ENCODE measurements at places on chromosomes 16 and 17.

GRCh38 chr17:27049104-27049784 is 244.7 kb upstream of the WSB1 start:
- DNase-seq = no peak

- DNase-seq = no peak
Measured at GRCh38 chr17:58991718-58992331, 114.9 kb downstream of the TRIM37 start.

DNA sequence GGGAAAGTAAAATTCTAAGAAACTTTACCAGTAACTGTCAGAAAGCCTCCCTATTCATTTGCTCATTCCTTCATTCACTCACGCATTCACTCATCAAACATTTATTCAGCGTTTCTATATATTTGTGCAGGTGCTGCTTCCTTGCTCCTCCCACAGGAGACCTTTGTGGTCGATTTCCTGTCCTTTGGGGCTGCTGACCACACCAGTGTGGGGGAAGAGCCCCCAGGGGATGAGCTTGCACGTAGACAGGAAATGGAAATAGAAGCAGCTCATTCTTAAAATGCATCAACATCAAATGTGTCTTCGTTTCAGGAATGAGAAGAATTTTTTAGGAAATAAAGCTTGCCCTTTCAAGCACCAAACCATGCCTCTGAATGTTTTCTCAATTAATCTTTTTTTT is 9.6 kb downstream of the PIK3R6 start:
- DNase-seq = no peak

- DNase-seq = no peak
Measured at GRCh38 chr17:47899643-47900042, 3.6 kb downstream of the SP2 start.

- no peak for DNase-seq
Measured at GRCh38 chr16:81826523-81826922, 47.4 kb downstream of the PLCG2 start.

GRCh38 chr17:45951403-45951802 is 47.6 kb upstream of the STH start:
- no peak for DNase-seq

DNA sequence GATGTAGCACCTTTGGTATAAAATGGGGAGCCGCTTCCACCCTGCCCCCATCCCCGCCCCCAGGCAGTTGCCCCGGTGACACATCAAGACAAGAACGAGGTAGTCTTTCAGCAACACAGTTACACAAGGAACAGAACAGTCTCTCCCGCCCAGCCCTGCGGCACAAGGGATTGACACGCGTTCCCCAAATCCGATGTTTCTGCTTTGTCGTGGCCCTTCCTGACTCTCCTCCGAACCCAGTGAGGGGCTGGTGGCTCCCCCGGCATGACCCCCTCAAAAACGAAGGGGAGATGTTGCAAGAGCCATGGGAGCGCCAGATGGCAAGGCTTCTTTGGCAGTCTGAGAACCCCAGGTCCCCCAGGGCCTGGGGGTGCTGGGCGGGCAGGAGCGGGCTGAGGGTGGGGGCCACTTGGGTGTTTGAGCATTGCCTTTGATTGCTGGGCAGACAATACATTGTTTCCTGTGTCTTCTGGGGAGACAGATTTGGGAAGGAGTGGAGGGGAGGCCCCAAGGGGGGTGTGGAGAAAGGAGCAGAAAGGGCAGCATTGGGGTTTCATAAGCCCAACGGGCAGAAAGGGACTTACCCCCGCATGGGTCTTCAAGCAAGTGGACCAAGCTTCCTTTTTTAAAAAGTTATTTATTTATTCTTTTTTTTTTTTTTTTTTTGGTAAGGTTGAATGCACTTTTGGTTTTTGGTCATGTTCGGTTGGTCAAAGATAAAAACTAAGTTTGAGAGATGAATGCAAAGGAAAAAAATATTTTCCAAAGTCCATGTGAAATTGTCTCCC is 16.6 kb downstream of the COL1A1 start:
- DNase-seq = no peak

DNA sequence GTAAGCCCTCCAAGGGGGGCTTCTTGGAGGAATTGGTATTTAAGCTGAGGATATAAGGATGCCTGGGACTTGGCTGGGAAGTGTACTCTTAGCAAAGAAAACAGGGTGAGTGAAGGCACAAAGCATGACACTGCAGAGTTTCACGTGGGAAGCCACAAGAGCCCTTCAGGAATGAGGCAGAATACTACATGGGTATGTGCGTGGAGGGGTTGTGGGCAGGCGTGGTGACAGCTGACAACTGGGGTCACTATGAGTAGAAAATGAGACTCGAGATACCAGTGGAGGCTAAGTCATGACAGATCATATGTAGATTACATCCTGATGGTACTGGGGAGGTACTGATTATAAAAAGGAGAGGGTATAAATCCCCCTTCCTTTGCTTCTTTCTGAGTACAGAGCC is 78.1 kb upstream of the XYLT1 start:
- no peak for DNase-seq

DNA sequence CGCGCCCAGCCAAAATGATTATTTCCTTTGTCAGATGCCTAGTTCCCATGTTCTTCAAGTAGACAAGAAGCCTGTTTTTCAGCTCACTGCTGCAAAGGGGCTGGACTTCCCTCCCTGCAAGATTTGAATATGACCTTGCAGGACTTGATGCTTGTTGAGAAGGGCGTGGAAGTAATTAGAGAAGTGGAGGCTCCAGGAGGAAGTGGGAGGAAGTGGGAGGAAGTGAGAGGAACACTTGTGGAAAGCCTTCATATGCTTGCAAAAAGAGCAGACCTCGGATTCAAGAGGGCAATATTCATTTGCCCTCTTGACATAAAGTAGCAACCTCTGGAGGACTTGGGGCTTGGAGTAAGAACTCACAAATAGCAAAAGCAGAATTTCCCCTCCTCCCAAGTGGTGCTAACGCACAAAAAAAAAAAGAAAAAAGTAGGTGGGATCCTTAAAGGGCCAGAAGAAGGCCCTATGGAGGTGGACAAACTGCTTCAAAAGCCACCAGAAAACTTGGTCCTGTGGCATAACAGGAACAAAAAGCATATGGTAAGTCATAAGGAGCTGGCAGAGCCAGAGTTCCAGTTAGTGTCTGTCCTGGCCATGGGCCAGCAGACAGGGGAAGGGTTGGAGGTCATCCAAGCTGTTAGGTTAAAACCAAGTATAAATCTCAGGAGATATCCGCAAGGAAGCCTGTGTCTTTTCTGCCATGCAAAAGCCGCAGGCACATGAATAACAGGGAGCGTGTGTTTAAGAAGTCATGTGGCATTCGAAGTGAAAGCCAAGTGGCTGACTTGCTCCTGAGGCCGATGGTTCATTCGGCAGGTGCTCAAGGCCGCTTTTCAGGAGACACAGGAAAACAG is 20.6 kb upstream of the PRKAR1A start:
- no peak for DNase-seq

- DNase-seq = no peak
Measured at GRCh38 chr16:84144209-84144858, 643 bp downstream of the HSDL1 start.

DNA sequence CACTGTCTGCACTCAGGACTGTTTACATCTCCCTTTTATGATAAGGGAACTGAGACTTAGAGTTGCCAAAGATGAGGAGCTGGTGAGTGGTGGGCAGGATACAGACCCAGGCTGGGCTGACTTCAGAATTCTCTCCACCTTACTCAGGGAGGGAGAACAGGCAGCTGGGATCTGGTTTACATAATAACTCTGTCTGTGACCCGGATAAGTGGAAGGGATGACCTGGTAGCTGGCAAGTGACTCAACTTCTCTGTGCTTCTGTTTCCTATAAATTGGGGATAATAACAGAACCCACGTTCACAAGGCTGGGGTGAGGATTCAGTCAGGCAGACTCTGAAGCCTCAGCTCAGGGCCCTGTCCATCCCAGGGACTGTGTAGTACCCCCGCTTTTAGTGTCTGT is 2.6 kb downstream of the SNX20 start:
- DNase-seq = no peak

DNA sequence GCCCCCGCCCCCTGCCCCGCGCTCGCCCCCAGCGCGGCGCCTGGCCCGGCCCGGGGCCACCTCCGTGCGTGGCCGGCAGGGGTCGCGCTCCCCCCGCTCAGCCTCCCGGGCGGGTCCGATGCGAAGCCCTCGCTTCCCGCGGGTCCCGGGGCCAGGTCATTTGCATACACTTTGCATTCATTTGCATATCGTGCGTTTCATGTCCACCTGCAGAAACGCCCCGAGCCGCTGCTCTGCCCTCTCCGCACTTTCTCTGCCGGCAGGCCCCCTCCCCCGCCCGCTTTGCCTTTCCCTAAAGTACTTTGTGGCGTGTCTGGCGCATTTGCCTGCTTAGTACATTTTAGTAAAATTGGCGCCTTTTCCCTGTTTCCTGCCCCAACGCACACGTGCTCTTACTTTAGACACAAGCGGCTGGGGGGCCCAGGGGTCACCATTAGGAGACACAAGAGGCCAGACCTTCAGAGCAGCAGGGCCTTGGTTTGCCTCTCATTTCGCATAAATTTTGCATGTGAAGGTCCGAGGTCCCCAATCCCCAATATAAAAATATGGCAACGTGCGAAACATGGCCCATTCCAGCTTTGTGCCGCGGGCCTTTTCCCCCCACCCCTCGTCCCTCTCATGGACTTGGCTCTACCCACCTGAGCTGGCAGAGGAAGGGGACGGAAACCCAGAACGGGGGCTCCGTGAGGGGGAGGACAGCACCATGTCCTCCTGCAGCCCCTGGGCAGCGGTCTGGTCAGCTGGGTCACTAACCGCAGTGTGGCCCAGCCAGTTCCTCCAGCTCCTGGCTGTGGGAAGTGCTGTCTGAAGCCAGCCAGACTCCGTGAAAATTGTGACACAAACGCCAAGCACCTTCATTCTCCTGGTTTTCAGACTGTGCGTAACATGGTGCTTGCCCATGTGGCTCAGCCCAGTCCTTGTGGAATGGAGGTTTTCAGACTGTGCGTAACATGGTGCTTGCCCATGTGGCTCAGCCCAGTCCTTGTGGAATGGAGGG is 34.8 kb downstream of the CBFA2T3 start:
- DNase-seq = no peak

GRCh38 chr16:56632156-56632847 is at the start of gene MT1M:
MT1M (plus strand) TSS chr16:56632659; CDS start chr16:56632732, 73 bp downstream.
- no peak for DNase-seq

- DNase-seq = no peak
Measured at GRCh38 chr16:25219070-25219737, 2.5 kb downstream of the AQP8 start.

DNA sequence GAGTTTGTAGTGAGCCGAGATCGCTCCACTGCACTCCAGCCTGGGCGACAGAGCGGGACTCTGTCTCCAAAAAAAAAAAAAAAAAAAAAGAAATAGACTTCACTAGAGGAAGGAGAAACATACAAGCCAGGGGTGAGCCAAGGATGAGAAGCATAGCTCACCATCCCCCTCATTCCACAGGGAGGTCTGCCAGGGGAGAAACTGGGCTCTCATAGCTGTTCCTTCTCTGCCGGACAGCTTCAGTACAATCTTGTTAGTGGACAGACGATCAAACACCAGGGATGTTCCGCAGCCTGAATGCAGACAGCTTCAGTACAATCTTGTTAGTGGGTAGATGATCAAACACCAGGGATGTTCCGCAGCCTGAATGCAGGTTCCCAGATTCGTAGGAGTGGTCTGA is 509.6 kb downstream of the CDH13 start:
- DNase-seq = no peak

GRCh38 chr17:31740611-31741082 is 118.4 kb downstream of the COPRS start:
- no peak for DNase-seq

GRCh38 chr17:71055128-71055527 is 885.8 kb downstream of the KCNJ2 start:
- DNase-seq = no peak

DNA sequence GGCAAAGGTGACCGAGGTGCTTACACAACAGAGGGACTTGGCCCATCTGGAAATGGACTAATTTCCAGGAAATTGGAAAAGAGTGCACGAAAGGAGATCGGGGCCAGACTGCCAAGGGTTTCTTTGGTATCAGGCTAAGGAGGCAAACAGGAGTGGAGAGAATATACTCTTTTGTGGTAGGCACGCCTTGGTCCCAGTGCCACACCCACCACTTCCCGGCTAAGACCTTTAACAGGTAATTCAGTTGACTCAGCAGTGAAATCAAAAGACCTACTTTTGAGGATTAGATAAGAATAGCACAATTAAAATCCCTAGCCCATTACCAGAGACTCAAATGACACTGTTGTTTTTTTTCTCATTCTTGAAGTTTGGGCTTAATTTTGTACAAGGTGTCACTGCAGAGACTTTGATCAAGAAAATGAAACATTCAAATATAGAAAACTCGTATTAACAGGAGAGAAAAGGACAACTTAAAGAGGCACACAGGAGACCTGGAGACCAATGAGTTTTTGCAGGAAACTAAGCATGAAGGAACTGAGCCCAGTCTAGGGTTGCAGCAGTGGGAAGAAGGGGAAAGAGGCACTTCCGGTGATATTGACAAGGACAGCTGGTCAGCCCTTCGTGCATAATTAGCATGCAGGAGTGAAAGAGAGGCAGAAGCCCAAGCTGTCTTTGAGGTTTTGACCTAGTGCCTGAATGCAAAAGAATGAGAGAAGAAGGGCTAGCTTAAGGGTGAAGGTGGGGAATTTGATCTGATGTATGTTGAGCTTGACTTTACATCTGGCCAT is 265.5 kb upstream of the CCL2 start:
- DNase-seq = no peak

- no peak for DNase-seq
Measured at GRCh38 chr16:63981639-63982038, 1140.2 kb downstream of the CDH11 start.

DNA sequence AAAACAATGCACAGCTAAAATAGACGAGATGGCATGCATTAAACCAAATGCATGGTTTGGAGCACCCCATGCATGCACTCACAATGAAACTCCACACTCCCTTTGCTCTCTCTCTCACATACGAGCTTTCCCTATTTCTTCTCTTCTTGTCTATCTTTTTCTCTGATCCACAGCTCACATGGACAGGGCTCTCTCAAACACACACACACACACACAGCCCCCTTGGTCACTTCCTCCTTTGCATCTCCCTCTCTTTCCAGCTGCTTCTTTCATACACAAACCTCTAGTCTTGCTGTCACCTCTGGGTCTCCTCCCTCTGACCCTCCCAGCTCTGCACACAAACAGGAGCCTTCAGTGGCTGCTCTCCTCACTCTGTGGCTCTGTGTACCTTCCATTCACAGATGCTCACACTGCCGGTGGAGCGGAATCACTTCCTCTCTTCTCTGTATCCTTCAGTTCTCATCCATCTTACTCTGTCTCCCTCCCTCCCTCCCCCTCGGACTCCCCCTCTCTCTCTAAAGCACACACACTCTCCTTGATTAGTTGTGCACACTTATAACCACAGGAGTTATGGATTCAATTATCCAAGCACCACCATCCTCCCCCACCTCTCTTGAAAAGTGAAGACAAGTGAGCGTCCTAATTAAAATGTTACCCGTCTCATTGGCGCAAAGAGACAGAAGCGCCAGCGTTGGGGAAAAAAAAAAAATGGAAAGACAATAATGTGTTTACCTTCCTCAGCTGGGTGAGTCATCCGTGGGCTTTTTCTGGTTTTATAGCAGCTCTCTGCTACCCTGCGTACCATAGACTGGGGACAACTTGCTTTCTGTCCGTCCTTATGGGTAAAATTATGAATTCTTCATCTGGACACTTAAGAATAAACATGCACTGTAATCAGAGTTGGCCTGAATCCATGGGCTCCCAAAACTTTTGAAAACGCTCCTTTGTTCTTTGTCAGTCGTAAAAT is 90.8 kb downstream of the SHISA6 start:
- DNase-seq = no peak

- DNase-seq = no peak
Measured at GRCh38 chr17:47199627-47200324, 9.4 kb upstream of the MYL4 start.

Data from cerebellar nuclear complex (tissue), 1 donor.